Amygdala (tissue), 56 donors: ENCODE measurements at places on chromosomes 3 and 15.

DNA sequence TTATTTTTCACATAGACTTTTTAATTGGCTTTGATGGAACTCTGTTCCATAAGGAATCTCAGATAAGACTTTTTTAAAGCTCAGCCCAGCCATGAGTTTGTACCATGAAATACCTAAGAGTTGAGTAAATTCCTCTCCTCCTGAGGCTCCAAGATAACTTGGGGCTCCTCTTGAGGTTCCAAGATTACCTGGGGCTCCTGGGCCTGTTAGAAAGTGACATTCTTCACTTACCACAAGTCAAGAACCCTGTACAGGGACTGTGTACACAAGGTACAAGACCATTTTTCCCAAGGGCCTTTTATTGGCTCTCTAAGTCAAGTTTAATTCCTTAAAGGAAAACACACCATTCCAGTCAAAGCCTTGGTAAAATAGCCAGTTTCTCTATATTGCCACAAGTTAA lies 111.3 kb upstream of the PRR20G start:
- DNase-seq, result no peak

GRCh38 chr3:3744826-3745225 lies 54.4 kb upstream of the LRRN1 start:
- DNase-seq, result no peak

GRCh38 chr3:84077479-84077878 lies 881.3 kb upstream of the CADM2 start:
- DNase-seq, result no peak

GRCh38 chr3:169984292-169984691 lies 17.7 kb downstream of the SEC62 start:
- no peak for DNase-seq

- no peak for DNase-seq
Observed at GRCh38 chr3:78906245-78906644, 861.6 kb downstream of the ROBO1 start.

- DNase-seq, result no peak
Observed at GRCh38 chr3:81214631-81215030, 546.8 kb downstream of the GBE1 start.

- DNase-seq, result no peak
Observed at GRCh38 chr3:188319569-188319968, 165.6 kb downstream of the LPP start.

- no peak for DNase-seq
Observed at GRCh38 chr3:52682016-52682415, 3.7 kb downstream of the PBRM1 start.

DNA sequence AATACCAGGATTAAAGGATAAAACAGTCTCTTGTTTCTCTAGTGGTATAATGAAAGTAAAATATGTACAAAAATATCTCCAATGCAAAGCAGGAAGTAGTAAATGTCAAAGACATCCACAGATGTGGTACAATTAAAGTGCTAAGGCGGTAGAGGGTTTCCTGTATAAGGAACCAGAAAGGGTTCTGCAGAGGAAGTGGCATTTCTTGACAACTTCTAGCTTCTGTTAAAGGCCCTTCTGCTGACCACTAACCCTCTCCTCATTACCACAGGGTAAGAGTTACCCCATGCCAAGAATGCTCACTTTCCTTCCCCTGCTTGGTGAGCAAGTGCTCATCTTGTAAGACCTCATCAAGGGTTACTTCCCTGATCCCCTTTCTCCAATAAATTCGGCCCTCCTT lies 883.6 kb upstream of the NR2F2 start:
- DNase-seq, result no peak

GRCh38 chr3:66378256-66378655 lies 122.6 kb downstream of the LRIG1 start:
- DNase-seq, result no peak

GRCh38 chr3:177561769-177562392 lies 364.6 kb upstream of the TBL1XR1 start:
- DNase-seq, result no peak

DNA sequence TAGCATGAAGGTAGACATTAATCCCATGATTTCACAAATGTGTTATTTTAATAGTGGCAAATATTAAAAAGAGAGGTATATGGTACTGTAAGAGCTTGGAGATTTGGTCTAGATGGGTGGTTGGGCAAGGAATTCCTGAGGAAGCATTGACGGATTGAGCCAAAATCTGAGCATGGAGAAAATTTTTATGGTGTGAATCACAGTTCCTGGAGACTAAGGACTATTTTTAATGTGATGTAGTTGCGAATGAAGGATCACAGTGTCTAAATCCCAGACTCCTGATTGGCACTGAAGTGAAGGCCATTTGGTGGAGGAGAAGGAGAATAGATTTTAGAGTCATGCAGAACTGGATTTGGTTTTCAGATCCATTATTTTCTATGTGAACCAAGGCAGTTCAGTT lies 188.7 kb upstream of the FEZF2 start:
- DNase-seq, result no peak

DNA sequence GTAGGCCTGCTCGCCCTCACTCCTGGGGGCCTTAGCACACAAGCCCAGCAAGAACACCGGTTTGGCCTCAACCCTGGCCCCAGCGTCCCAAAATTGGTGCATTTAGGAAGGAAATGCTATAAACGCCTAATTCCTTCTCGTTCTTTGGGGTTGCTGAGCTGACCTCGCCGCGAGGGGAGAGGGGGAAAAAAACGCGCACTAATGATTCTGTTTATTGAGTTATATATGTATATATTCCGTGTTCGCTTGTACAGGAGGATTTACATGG lies 3.9 kb downstream of the FEZF2 start:
- no peak for DNase-seq

DNA sequence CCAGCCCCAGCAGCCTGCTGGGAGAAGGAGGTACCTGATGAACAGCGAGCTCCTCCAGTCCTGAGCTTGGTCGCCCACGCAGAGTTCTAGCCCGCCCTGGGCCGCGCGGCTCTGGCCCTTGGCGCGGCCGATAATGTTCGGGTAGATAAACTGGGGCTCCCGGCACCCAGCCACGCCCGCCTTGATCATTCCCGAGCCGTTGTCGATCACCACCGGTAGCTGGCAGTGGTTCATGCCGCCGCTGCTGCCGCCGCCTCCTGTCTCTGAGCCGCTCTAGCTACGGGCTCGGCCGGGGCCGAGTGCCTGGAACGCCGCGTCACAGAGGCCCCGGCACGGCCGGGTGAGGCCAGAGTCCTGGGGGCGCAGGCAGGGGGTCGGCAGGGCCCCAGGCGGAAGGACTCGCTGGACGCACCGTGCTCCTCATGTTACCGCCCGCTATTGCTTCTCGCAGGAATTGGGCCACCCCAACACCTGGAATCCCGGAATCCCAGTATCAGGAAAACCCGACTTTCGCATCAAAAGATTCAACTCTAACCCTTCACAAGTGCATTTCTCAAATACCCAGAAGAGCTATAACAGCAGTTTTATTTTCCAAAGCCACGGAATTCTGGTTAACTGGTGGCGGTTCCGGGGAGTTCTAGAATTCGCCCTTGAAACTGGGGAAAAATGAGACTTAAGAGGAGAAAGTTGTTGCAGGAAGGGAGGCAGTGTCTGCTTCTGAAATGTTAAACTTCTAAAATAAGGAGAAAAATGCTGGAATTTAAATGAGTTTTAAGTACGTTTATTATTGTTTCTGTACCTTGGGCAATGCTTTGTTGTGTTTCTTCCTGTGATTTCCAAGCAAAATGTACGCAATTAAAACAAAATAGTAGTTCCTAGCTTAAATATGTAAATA lies at the start of gene ACTRT3:
Gene ACTRT3 (minus strand): TSS at position 275 of the 895 bp plus-strand sequence. CDS start 41 bp downstream, at position 234.
- no peak for DNase-seq

DNA sequence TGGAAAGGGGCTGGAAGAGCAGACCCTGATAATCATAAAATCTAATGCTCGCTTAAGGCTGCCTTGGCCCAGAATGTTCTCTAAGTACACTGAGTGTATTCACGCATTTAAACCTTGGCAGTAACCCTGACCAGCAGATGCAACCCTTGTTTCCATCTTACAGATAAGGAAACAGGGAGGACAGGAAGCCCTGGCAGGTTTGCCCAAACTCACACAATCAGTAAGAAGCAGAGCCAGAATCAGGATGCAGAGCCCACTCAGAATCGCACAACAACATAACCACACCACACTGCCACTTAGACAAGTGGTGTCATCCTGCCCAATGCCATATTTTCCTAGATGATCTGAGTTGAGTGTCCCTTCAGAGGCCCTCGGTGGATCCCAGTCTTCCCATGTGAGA lies 214.5 kb upstream of the HES1 start:
- no peak for DNase-seq

DNA sequence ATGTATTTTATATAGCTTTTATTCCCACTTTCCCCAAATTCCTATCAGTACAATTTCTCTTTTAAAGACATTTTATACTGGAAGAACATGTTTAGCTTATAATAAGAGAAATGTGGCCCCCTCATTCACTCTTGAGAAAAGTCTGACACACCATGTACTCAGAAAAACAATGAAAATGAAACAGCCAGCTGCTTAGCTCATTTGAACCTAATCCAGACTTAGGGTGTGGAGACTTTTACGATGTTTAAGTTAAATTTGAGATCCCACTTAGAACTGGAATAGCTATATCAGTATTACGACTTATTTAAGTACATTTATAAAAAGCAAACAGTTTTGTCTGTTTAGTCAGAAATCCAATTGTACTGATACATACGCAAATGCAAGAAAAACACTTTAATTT lies 252.3 kb upstream of the ARRDC4 start:
- DNase-seq, result no peak

DNA sequence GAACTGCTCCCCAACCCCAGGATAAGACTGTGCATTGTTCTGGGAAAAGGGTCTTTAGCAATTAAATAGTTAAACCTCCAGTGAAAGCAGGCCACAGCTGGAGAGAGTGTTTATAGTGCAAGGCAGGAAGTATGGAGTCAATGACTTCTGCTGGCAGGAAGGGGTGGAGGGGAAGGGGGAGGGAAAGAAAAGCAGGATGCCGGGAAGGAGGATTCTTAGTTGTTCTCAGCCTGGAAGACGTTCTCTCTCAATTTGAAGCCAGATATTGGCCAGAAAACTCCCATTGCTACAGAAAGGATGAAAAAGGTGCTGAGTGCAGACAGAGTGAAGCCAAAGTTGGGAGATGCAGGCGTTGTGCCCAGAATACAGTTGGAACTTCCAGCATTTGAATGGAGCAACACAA lies 35.7 kb upstream of the ACTL6A start:
- no peak for DNase-seq

DNA sequence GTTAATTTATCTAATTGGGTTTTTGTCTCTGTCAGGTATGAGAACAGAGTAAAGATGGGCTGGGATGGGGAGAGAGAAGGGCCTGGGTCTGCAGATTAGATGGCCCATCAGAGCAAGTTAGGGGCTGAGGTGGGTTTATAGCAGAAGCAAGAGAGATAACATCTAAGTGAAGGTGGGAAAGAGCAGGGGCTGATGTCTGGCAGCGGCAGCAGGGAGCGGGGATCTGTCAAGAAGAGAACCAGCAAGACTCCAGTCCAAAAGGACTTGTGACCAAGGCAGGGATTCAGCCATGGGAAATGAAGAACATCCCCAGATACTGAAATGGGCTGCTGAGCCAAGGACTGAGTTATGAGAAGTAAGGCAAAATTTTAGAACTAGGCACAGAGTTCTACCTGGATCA lies 320.6 kb upstream of the TBL1XR1 start:
- DNase-seq, result no peak

GRCh38 chr3:153138276-153139210 lies 23.5 kb upstream of the RAP2B start:
- DNase-seq, result no peak

GRCh38 chr15:53038655-53038941 lies 248.5 kb upstream of the ONECUT1 start:
- DNase-seq, result no peak

DNA sequence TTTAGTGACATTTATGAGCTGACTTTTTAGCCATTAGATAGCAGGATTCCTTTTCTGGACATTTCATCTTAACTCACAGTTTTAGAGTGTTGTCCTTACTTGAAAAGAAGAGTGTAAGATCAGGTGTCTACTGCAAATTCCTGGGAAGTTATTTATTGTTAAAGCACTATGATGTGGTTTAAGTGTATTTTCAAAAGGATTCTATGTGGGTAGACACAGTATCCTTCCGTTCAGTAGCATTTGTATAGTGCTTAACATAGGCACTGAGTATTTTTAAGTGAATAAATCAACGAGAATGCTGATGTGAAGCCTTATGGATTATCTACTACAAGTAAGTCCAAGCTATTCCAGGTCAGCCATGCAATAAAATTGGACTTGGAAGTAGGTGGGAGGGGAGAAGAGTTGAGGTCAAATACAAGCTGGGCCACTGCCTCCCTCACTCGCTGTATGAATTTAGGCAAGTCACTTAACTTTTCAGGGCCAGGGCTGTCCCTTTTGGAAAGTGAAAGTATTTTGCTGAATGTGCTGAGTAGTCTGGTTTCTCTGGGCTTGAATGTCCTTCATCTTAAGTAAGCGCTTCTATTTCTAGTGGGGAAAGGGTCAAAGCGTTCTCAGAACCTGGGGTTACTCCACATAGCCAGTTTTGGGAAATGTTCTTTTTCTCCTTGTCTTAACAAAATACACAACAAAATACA lies 48.6 kb downstream of the GAP43 start:
- no peak for DNase-seq

- no peak for DNase-seq
Observed at GRCh38 chr3:185767002-185767688, 57.7 kb downstream of the IGF2BP2 start.

- no peak for DNase-seq
Observed at GRCh38 chr3:66047311-66048050, 8.8 kb upstream of the MAGI1 start.
